Activated CD4-positive, alpha-beta T cell treated with anti-CD3 and anti-CD28 coated beads, Interleukin-2, Interleukin-4, amounts not matched to agents 100 ng/mL and 50 ng/mL, durations not matched to agents 16 hours and 8 hours (primary cell): ENCODE measurements at places on chromosomes 1 and 21.

- DNase-seq: no peak
Observed at GRCh38 chr1:171160639-171161354, 24.3 kb upstream of the FMO2 start.

GRCh38 chr1:99636647-99637175 is 9.2 kb upstream of the PALMD start:
- DNase-seq: no peak

DNA sequence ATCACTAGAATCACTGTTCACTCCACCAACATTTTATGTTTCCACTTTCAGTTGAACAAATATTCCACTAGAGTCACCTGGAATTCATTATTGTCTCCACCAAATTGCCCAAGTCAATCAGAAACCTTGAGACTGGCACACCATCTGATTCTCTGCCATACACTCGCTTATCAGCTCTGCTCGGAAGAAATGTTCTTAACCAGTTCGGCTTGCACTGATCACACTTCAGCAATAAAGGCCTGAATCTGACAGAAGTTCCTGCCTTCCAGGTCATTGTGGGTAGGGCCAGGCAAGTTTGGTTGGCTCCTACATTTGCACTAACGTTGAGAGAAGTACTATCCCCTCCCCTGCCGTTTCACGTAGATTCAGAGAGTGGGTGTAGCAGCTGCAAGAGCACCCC is 10.0 kb downstream of the TPM3 start:
- DNase-seq: no peak

DNA sequence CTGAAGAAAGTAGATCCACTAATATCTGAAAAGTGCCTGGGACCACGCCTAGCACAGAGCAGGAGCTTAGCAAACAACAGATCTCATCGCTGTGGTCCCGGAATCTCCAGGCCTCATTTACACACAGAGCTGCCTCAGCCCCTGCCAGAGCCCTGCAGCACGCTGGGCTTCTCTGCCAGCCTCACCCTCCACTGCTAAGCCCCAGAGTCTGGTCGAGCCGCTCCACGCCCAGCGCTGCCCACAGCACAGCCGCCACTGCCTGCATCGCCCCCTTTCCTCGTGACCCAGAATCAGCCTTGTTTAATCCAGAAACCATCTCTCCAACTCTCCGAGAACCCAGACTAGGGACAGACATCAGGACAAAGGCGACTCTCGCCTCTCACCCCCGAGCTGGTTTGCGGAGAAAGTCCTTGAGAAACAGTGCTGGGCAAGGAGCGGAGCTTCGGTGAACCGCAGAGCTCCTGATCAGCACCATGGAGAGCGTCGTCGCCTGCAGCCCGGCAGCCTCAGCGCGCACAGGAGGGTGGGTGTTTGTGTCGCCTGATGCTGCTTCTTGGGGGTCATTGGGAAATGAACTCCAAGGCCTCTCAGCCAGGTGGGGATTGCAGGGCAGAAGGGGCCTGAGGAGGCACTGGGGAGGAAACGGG is 145.1 kb downstream of the NPHP4 start:
- DNase-seq: no peak

GRCh38 chr21:45404730-45405270 is at the start of gene COL18A1:
Gene COL18A1, plus strand, starts transcription at chr21:45405165. Its CDS starts 66 bp downstream, at chr21:45405231.
- DNase-seq: no peak

DNA sequence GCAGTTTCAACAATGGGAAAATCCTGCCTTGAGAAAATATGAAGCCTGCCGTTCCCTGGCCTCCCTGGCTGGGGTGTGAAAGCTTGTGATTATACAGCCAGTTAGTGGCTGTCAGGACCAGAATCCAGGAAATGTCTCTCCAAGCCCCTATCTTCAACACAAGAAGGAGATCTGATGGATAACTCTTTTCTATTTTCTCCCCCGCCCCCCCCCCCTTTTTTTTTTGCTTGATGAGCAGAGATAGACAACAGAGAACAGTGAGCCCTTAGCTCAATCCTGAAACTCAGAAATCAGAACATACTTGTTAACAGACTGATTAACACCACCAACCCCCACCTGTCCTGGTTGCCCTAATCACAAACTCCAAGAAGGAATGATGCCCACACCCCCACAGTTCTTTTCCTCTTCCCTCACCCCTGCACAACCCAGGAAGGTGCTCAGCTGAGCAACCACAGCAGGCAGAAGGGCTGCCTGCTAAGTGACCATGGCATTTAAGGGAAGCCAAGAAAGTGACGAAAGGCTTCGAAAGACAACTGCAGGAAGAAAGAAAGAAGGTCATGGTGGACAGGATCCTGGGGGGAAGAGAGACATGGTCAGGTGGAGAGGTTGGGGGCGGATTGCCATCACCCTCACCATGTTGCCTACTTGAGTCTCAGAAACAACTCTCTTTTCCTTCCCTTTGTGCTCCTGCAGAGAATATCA is 12.3 kb upstream of the DENND2D start:
- DNase-seq: no peak

DNA sequence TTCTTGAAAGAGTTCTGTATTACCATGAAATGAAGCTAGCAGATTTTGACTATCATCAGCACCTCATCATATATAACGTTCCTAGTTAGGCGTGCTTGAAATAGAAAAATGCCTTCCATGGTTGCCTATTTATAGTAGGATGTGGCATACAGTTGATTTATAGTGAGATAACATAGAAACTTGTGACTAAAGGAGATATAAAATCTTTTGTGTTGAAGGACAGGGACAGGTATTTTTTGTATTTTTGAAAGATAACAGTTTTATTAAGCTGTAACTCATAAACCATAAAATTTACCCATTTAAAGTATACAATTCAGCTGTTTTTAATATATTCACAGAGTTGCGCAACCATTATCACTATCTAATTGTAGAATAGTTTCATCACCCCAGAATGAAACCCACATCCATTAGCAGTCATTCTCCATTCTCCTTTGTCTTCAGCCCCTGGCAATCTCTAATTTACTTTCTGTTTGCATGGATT is 19.3 kb downstream of the SPEN start:
- no peak for DNase-seq

- DNase-seq: peak; percentile 25
Observed at GRCh38 chr1:104780470-104781078, 1030.9 kb downstream of the AMY1C start.

GRCh38 chr1:21385022-21385421 is 54.9 kb upstream of the NBPF3 start:
- DNase-seq: no peak

DNA sequence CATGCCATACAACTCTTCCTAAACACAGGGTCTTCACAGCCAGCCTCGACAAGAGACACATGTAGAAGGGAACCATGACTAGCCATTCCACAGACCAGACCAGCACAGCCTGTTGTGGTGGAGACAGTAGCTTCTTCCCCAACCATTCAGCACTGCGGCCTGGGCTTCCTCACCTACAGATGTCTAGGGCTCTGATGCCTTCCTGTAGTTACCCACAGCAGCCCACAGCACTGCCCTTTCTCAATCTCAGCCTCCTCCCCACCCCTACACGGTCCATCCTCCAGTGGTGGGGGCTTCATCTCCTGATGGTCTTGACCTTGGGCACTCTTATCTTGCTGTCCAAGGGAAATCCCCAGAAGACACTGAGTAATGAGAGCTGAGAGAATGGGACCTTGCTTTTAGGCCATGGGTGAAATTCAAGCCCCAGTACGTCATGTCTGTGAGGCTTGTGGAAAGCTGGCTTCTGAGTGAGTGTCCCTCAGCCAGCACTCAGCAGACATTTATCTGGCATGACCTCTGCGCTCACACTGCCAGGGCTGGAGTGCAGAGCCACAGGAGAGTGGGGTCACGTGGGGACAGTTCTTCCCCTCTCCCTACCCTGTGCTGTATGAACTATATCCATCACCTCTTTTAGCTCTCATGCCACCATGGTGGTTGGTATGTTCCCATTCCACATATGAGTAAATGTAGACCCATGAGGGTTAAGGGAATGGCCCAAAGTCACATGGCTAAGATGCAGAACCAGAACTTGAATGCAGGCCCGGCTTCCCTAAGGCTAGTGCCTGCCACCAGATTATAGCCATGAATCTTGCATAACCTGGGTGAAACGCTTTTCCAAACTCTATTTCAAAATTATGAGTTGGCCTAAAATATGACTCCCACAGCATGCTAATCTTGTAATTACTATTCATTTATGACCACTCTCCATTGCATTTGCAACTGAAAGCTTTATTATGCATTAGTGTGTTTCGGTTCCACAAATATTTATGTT is 104.7 kb downstream of the HIVEP3 start:
- DNase-seq: no peak

- DNase-seq: no peak
Observed at GRCh38 chr1:209809611-209810010, 3.7 kb upstream of the IRF6 start.

DNA sequence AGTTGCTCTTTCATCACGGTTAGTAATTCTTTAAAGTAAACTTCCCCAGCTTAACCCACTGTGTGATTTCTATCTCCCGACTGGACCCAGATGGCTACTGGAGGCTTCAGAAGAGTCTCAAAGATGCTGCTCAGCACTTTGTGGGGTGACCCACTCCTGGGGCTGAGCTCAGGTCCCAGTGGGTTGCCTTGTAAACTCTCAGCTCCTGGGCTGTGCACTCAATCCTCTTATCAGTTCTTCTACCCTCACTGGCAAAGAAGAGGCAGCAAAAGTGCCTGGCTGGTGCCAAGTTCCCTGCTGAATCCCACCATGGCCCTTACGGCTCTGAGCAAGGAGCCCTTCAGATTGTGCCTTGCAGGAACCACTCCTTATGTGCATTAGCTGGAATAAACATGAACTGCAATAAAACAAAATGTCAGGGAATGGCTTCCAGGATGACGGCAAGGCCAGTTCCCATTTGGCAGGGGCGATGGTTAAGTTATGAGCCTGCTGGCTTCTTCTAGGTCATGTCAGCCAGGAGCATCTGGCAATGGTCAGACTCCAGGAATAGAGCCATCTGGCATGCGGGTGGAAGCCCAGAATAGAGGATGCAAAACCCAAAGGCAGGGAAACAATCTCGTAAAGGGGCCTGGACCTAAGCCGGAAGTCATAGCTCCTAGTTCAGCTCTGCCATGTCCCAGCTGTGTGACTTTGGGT is 6.8 kb downstream of the MYOC start:
- DNase-seq: no peak

- DNase-seq: peak; percentile 68
Observed at GRCh38 chr1:160078512-160079195, 2.7 kb upstream of the KCNJ9 start.

GRCh38 chr1:213600879-213601278 is 386.9 kb upstream of the PROX1 start:
- no peak for DNase-seq

DNA sequence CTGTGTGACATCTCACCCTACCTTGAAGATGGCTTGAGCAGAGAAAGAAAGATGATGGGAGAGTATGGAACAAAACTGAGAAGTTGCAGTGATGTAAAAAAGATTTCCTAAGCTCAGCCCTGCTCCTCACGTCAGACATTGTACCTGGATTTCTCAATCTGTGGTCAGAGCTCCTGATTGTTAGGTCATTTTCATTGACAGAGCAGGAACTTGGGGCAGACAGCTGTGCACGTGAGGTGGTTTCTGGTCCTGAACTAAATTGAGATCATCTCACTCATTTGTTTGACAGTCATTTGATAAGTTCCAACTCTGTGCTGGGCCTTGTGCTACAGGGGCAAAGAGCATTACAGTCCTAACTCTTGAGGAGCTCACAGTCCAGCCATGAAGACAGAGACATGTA is 10.2 kb downstream of the TRAF3IP3 start:
- peak; percentile 42 for DNase-seq

GRCh38 chr1:201013991-201014815 is 9.3 kb downstream of the KIF21B start:
- no peak for DNase-seq

GRCh38 chr1:32464716-32465577 is at the start of gene ZBTB8B:
Gene ZBTB8B, plus strand, starts transcription at chr1:32465072. Its CDS starts 5,553 bp downstream, at chr1:32470625.
- peak; percentile 21 for DNase-seq

DNA sequence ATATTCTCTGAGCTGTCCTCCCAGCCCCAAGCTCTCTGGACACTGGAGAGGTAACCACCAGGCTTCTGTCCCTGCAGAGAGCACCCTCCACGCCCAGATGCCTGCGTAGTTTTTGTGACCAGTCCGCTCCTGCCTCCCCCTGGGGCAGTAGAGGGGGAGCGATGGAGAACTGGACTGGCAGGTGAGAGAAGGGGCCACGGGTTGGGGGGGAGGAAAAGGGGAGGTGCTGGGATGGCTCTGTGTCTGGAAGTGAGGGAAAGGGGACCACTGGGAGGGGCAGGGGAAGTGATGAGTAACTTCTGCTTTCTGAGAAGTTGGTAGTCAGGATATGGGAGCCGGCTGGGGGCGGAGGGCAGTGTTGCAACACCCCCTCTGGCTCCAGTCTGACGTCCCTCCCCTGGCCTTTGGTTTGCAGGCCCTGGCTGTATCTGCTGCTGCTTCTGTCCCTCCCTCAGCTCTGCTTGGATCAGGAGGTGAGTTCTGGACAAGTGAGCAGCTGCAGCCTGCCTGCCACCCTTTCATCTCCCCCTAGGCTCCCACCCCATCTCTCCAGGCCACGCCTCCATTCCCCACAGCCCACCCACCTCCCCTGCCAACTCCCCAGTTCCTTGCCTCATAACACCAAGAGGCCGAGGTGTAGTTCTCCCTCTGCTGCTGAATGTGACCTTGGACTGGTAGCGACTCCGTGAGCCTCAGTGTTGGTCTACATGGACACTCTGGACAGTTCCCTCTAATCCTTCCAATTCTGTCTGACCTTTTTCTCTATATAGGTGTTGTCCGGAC is 3.1 kb downstream of the ADAMTSL4 start:
- no peak for DNase-seq

GRCh38 chr1:2583331-2583791 is 3.2 kb upstream of the PRXL2B start:
- no peak for DNase-seq

DNA sequence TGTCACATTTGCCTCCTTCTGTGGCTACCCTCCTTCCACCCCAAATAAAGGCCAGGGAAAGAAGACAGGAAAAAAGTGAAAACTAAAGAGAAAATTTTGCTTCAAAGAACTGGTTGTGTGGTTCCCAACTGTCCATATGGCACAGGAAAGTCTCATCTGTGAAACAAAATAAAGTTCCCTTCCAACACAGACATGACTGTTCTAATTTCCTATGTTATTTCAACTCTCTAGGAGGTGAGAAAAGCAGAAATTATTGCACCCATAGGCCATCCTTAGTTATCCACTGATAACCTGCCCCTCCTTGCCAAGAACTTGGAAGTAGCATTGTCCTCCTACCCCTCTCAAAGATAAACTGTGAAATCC is 8.1 kb upstream of the RAB29 start:
- no peak for DNase-seq
